ENCODE measurements at places on chromosomes 11 and 22. TPM values are rescaled to one million over a fixed set of nuclear protein-coding genes. Genes with fewer than 3 reads are reported as not detected.

The BATF2 gene
- 1.6 TPM for polyA plus RNA-seq

The OR52E8 gene
- not detected for polyA plus RNA-seq

The UPK3A gene
- polyA plus RNA-seq = not detected

The ART5 gene
- not detected for polyA plus RNA-seq

The SLN gene
- polyA plus RNA-seq = not detected

The TRPC6 gene
- not detected for polyA plus RNA-seq

The NNMT gene
- polyA plus RNA-seq = 3,316 TPM

Data from liver (tissue), 10 donors.